ENCODE measurements at places on chromosomes 5 and 9.

DNA sequence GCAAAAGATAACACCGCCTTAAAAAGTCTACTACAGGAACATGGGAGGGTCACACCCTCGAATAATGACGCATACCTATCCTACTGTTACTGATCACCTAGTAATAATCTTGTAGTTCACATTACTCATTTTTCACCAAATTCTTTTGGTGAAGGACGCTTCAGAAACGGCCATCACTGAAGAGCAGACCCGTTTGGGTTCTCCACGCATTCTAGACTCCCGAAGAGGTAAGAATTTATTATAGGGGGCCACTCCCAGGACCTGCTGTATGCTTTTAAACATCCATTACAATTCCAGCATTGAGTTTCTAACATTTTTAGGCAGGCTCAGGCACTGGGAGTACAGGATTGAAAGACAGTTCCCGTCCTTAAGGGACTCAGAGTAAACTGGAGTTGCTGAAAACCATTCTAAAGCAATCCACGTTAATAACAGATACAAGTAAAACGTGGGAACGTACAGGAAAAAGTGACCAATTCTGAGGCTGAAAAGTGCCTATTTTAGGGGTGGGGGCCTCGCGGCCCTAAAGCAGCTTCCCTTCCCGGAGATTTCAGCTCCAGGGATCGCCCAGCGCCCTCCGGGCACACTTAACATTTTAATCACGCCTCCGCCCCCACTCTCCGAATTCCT, at the start of gene FER:
Gene FER, plus strand, starts transcription at position 124 of the 627 bp plus-strand sequence. CDS start 50,286 bp downstream, outside the sequence.
- no peak for DNase-seq

DNA sequence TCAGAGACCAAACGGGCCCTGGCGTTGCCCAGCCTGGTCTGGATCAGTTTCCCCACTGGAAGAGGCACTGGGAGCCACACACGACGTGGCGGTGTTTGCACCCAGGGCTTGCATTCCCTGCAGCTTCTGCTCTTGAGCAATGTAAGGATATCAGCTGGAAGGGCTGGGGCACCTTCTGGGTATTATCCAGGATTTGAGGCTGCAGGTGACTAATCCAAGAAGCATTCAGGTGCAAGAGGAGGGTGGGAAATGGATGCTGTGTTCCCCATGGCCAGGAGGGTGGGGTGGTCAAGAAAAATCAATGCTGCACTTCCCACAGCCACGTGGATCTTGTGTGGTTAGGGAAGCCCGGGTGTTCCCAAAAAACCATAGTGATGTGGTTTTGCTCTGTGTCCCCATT, 430.9 kb downstream of the IRX2 start:
- DNase-seq: no peak

GRCh38 chr5:151596828-151597539, 5.9 kb upstream of the FAT2 start:
- no peak for DNase-seq

DNA sequence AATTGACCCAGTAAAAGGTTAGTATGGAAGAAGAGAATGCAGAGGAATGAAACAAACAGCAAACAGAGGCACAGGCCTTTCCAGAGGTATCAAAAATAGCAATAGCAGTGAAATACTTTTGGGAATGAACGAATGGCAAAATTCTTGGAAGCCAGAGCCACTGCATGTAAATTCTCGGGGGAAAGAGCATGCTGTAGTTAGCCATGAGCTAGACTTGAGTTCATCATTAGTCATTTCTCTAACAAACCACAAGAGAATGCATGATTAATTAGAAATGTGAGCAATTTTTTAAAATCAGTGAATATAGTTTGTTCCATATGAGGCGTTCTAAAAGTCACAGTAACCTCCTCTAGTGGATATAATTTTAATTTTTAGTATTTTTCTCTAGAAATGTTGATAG, 170.3 kb upstream of the PRR16 start:
- no peak for DNase-seq

DNA sequence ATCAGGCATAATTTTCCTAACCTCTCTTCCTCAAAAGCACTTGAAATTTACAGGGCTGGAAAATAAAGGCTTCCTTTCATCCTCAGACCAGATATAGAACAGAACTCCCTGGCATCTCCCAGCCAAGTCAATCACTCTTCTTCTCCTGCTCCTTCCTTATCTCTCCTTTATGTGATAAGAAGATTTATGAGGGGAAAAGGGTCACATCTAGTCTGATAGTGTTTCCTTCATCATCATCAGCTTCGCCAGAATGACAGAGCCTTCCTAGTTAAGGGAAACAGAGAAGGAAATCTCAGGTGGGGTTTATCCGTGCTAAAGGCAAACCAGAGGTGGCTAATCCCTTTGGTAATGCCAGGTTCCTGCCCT, 36.2 kb downstream of the LIX1 start:
- DNase-seq: no peak

GRCh38 chr9:68844631-68845612, 139.9 kb downstream of the PIP5K1B start:
- DNase-seq: no peak

GRCh38 chr5:27450607-27451006, 412.2 kb upstream of the CDH9 start:
- DNase-seq: no peak
